C1 segment of cervical spinal cord (tissue), 14 donors: ENCODE measurements at places on chromosomes 12 and 14.
A peak's percentile ranks its signal among the peaks of the same experiment; 100 is the strongest.

DNA sequence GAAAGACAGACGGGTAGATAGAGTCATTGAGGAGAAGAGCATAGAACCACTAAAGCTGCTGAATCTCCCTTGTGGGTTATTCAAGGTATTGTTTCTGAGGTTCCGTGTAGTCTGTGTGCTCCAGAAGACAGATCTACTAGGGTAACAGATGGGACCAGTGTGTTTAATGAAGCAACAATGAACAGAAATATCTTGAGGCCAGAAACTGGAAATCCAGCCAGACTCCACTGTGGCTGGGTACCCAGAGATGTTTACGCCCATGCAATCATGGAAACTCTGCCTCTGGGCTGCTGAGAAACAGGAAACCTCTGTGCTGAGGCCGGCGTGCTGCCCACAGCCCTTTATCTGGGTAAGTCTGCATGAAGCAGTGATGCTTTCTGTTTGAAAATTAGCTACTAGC lies 8.3 kb downstream of the PROX2 start:
- DNase-seq: no peak

- no peak for DNase-seq
Measured at GRCh38 chr14:93893661-93894261, 33.4 kb upstream of the FAM181A start.

GRCh38 chr12:91622981-91623380 lies 440.4 kb upstream of the DCN start:
- peak; percentile 52 for DNase-seq

GRCh38 chr12:30845676-30846075 lies 80.9 kb upstream of the TSPAN11 start:
- no peak for DNase-seq
